ENCODE measurements at places on chromosomes 11 and 22. TPM values are rescaled to one million over a fixed set of nuclear protein-coding genes. Genes with fewer than 3 reads are reported as not detected.

DNA sequence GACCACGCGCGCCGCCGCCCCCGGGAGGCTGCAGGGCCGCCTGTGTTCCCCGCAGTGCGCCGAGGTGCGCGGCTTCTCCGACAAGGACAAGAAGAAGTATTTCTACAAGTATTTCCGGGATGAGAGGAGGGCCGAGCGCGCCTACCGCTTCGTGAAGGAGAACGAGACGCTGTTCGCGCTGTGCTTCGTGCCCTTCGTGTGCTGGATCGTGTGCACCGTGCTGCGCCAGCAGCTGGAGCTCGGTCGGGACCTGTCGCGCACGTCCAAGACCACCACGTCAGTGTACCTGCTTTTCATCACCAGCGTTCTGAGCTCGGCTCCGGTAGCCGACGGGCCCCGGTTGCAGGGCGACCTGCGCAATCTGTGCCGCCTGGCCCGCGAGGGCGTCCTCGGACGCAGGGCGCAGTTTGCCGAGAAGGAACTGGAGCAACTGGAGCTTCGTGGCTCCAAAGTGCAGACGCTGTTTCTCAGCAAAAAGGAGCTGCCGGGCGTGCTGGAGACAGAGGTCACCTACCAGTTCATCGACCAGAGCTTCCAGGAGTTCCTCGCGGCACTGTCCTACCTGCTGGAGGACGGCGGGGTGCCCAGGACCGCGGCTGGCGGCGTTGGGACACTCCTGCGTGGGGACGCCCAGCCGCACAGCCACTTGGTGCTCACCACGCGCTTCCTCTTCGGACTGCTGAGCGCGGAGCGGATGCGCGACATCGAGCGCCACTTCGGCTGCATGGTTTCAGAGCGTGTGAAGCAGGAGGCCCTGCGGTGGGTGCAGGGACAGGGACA lies 2.7 kb downstream of the NLRP6 start:
- DNase-seq: peak; percentile 66

GRCh38 chr11:39772525-39773137 lies 1686.8 kb downstream of the LRRC4C start:
- no peak for DNase-seq

- DNase-seq: no peak
Observed at GRCh38 chr11:11117730-11118129, 235.3 kb downstream of the CSNK2A3 start.

DNA sequence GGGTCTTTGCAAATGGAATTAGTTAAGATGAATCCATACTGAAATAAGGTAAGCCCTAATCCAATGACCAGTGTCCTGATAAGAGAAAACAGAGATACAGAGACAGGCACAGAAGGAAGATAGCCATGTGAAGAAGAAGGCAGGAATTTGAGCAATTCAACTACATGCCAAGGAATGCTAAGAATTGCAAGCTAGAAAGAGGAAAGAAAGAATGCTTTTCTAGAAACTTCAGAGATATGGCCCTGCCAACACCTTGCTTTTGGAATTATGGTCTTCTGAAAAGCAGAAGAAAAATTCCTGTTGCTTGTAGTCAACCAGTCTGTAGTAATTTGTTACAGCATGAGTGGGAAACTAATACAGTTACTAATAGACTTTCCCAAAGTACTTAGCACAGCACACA lies 111.3 kb downstream of the SLC17A6 start:
- DNase-seq: no peak

DNA sequence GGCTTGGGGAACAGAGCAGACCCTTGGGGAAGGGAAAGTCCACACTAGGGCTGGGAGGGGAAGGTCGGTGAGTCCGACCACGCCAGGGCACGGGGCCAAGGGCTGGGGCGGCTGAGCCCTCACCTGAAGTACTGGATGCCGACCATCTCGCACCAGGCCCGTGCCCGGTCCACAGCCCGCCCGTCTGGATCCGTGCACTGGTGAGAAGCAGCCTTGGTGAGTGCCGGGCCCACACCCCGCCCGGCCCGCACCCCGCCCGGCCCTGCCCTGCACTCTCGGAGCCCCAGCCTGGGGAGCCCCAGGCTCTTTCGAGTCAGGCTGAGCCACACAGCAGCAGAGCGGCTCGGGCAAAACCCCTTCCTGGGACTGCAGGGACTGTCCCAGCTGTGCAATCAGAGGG lies 1.9 kb upstream of the BAIAP2L2 start:
- DNase-seq: no peak

DNA sequence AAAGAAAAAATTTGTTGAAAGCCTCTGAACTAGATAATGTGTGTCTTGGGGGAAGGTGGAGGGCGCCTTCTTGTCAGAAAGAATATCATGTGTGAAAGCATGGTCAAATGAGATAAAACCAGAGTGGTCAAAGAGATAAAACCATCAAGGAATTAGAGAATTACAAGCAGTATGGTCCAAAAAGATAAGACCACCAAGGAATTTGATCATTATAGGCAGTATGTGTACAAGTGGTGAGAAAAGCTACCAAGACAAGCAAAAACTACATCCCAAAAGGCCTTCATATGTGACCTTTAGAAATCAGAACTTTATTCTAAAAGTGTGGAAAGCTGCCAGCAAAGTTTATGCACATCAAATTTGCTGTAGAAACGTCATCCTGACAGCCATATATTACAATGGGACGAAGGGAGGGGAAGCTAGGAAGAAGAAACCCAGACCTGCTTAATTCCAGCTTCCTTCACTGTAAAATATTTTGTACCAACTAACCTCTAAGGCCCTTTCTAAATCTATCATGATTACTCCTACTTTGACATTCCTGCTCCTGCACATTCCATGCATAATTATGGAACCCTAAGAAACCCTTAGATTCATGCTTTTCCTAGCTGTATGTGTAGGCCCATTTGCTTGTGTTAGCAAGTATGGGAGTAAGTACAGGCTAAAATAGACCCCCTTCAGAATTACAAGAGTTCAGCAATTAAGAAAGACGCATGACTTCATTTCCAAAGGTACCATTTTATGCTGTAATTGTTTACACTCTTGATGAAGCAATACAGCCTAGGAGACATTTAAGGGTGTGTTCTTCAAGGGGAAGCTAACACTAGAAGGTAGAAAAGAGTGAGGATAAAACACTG lies 51.6 kb downstream of the LGR4 start:
- DNase-seq: no peak

- DNase-seq: peak; percentile 33
Observed at GRCh38 chr11:62402226-62402959, 16.4 kb upstream of the SCGB1A1 start.

DNA sequence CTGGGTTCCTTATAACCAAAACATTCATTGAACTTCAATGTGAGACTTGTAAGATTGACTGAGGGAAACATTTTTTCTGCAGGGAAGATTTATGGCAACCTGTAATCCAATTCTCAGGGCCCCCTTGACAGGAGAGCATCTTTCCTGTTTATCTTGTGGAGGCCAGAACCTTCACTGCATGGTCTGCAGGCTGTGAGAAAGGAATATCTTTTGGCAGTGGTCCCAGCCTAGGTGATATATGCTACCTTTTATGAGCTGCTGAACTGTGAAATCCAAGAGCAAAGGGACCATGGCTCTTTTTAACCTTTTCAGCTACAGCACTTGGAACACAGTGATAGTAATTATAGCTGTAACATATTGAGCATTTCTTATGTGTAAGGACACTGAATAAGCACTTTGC lies 590.2 kb upstream of the B3GAT1 start:
- DNase-seq: no peak

- DNase-seq: no peak
Observed at GRCh38 chr11:117839936-117840813, 15.6 kb upstream of the FXYD2 start.

Gene PACSIN3
- total RNA-seq: 31.1 TPM

Gene MOGAT2
- 53.2 TPM for total RNA-seq

Gene CTTN
- total RNA-seq: 81.8 TPM

Gene MMP27
- total RNA-seq: not detected

Gene SLC22A6
- not detected for total RNA-seq

Gene DUSP8
- 0.51 TPM for total RNA-seq

Gene CRYBB3
- total RNA-seq: not detected

Gene RBMXL2
- total RNA-seq: not detected
